ENCODE measurements at places on chromosomes 6 and 20. TPM values are rescaled to one million over a fixed set of nuclear protein-coding genes. Genes with fewer than 3 reads are reported as not detected.

DNA sequence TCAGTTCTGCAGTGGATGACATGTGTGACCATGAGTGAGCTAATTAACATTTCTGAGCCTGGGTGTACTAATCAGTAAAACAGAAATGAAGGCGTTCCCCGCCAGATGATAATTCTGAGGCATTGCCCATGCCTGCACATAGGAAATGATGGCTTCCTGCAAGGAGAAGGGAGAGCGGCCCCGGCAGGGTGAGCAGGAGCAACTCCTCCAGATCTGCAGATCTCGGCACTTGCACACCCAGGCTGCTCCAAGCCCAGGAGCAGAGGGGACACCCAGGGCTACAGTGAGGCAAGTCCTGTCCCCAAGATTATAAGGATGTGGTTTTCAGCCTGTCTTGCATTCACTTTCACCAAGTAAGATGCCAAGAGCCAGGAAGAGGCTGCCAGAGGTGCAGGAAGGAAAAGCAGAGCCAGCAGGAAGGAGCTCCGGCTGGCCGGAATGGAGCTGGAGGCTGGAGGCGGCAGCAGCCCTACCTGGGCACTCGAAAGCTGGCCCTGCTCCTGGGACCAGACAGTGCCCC is 177.5 kb upstream of the CST7 start:
- H3K27ac ChIP-seq: no peak overlapping the region
- no peak overlapping the region for H3K4me3 ChIP-seq
- DNase-seq: no peak

The CYP21A2 gene
- total RNA-seq: 0.17 TPM

The FOXF2 gene
- total RNA-seq: not detected

DNA sequence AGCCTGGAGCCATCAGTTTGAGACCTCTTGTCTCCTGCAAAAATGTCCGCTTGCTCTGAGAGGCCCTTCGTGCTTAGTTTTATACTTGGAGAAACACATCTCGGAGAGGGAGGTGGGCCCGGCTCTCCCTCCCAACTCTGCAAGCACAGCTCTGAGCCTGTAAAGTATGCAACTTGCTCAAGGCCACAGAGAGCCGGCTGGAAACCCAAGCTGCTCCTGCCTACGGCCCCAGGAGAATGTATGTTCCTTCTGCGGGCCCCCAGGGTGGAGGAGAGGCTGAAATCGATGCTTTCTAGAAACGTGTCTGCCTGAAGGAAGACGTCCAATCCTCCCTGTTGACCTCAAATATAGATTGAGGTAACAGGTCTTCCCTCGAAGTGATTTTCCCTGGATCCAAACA is 205.4 kb downstream of the PREX1 start:
- H3K27ac ChIP-seq: no peak overlapping the region
- no peak overlapping the region for H3K4me3 ChIP-seq
- no peaks in the 10 kb centered on the region for H3K36me3 ChIP-seq
- no peaks in the 10 kb centered on the region for H3K4me1 ChIP-seq
- no peak for DNase-seq

- H3K4me1 ChIP-seq: peaks cover 8% of the 10 kb centered on the region
- no peak overlapping the region for H3K27ac ChIP-seq
- DNase-seq: no peak
- H3K27me3 ChIP-seq: no peaks in the 10 kb centered on the region
- no peak overlapping the region for H3K4me3 ChIP-seq
- no peaks in the 10 kb centered on the region for H3K36me3 ChIP-seq
Measured at GRCh38 chr6:134378426-134378825, 60.5 kb upstream of the SGK1 start.

DNA sequence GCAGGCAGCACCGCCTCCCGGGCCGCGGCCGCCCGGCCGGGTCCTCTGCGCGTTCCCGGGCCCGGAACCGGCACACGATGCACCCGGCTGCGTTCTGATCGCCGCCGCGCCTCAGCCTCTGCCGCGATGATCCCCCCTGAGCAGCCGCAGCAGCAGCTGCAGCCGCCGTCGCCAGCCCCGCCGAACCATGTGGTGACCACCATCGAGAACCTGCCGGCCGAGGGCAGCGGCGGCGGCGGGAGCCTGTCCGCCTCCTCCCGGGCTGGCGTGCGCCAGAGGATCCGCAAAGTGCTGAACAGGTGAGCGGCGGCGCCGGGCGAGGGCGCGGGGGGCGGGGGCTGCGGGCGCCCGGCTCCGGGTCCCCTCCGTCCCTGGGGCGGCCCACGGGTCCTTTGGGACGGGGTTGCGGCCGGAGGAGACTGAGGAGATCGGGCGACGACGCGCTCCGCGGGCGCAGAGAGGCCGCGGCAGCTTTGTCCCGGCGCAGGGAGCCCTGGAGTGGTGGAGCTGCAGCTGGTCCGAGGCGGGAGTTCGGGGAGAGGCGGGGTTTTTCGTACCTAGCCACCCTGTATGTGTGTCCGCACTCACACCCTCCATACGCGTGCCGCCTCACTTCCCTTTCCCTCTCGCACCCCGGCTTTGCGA is 659 bp downstream of the SLC35F1 start:
- peaks cover 60% of the 10 kb centered on the region for H3K27me3 ChIP-seq
- H3K27ac ChIP-seq: no peak overlapping the region
- peak overlapping the region; percentile 49 for H3K4me3 ChIP-seq
- H3K4me1 ChIP-seq: peaks cover 12% of the 10 kb centered on the region

DNA sequence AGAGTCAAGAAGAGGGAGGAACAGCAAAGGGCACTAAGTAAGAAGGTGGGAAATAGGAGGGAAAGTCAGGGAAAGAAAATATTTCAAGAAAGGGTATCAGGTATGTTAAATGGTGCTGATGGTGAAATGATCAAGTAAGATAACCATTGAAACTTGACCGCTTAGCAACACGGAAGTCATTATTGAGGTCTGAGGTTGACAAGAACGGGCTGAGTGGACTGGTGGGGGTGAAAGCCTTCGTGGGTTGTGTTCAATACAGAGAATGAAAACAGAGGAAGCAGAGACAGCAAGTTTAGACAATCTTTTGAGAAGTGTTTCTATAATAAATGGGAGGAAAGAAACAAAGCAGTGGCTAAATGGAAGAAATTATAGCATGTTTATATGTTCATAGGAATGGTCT is 72.0 kb downstream of the LIN28B start:
- no peaks in the 10 kb centered on the region for H3K36me3 ChIP-seq
- H3K27ac ChIP-seq: no peak overlapping the region
- no peaks in the 10 kb centered on the region for H3K4me1 ChIP-seq
- no peak overlapping the region for H3K4me3 ChIP-seq
- no peaks in the 10 kb centered on the region for H3K27me3 ChIP-seq
- no peak for DNase-seq

DNA sequence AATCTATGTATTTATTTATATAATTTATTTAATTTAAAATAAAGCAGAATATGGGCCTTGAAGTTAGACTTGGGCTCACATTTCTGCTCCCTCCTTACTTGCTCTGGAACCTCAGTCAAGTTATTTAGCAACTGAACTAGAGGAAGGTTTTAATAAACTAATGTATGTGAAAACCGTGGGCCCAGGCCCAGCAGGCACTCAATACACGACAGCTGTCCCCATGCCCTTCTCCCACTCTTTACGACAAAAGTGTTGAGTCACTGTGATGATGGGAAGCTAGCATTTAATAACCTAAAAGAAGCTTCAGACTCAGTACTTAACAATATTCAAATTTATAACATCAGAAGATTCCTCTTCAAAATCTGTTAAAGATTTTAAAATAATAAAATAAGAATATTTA is 46.7 kb downstream of the SERAC1 start:
- H3K27me3 ChIP-seq: no peaks in the 10 kb centered on the region
- H3K4me3 ChIP-seq: no peak overlapping the region
- H3K4me1 ChIP-seq: no peaks in the 10 kb centered on the region
- no peak for DNase-seq
- H3K27ac ChIP-seq: no peak overlapping the region

The HLA-DPA1 gene
- total RNA-seq: 74.8 TPM

The OR2H1 gene
- not detected for total RNA-seq

The GSTA5 gene
- not detected for total RNA-seq

DNA sequence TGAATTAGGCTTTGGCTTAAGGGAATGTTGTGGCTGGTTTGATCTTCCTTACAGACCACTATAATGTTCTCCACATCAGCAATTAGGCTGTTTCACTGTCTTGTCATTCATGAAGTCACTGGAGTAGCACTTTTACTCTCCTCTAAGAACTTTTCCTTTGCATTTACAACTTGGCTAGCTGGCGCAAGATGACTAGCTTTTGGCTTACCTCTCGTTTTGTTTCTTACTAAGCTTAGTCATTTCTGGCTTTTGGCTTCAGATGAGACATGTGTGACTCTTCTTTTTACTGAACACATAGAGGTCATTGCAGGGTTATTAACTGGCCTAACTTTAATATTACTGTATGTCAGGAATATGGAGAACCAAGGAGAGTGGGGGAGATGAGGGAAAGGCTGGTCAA is 143.2 kb downstream of the PTCHD4 start:
- no peaks in the 10 kb centered on the region for H3K4me1 ChIP-seq
- H3K4me3 ChIP-seq: no peak overlapping the region
- H3K36me3 ChIP-seq: no peaks in the 10 kb centered on the region
- DNase-seq: no peak
- no peaks in the 10 kb centered on the region for H3K27me3 ChIP-seq
- H3K27ac ChIP-seq: no peak overlapping the region

The CAGE1 gene
- total RNA-seq: not detected

DNA sequence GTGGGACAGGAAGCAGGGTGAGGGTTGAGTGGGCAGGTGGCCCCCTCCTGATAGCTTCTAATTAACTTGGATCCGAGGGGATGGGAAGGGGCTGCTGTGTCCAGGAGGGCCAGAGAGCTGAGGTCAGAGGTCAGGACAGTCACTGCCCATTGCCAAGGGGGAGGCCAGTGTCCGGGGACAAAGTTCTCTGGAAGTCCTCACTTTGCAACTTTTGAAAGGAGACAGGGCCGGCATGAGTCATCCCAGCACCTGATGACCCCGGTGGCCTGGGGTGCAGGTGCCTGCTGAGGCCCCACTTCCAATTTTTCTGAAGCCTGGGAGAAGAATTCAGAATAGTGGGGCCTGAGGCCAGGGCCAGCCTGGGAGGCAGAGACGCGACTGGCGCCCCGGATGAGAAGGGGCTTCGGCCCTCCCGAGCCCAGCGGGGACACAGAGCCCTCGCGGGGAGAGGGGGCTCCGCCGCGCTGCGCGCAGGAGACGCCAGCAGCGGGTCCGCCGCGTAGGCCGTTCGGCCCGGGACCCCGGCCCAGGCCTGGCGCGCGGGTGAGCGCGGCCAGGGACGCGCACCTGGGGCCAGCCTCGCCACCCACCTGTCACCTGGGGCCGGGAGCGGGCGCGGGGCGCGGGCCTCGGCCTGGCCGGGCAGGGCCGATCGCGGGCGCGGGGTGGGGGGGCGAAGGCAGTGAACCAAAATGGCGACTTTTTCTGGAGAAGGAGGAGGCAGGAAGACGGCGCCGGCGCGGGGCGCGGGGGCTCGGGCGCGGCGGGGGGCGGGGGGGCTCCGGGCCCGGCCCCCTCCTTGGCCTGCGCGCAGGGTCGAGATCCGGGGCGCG is 586 bp downstream of the ZNF512B start:
- H3K36me3 ChIP-seq: no peaks in the 10 kb centered on the region
- H3K27me3 ChIP-seq: no peaks in the 10 kb centered on the region
- peaks cover 29% of the 10 kb centered on the region for H3K4me1 ChIP-seq
- DNase-seq: peak; percentile 41
- H3K4me3 ChIP-seq: peak overlapping the region; percentile 79

GRCh38 chr6:56551409-56552120 is 91.1 kb downstream of the DST start:
- H3K27ac ChIP-seq: peak overlapping the region; percentile 32
- no peak overlapping the region for H3K4me3 ChIP-seq
- DNase-seq: no peak
- peaks cover 39% of the 10 kb centered on the region for H3K36me3 ChIP-seq
- peaks cover 6% of the 10 kb centered on the region for H3K4me1 ChIP-seq

DNA sequence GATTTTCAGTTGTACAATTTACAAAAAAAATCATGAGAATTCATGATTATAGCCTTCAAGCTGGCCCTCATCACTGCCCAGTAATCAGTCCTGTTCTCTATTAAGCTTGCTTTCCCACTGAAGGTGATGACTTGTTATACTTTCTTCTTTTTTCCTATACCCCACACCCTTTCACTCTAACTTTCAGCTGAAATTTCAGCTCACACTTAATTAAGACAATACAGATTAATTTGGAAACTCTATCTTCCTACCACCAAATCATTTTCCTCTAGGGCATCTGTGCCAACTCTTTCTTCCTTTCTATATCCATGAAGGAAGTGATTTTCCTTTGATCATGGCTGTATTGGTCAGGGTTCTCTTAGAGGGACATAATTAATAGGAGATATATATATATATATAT is 449.9 kb downstream of the CD109 start:
- no peak overlapping the region for H3K4me3 ChIP-seq
- H3K27me3 ChIP-seq: no peaks in the 10 kb centered on the region
- H3K27ac ChIP-seq: no peak overlapping the region
- no peaks in the 10 kb centered on the region for H3K4me1 ChIP-seq
- H3K36me3 ChIP-seq: no peaks in the 10 kb centered on the region
- no peak for DNase-seq

The GNMT gene
- total RNA-seq: 1.1 TPM

- H3K4me1 ChIP-seq: no peaks in the 10 kb centered on the region
- no peaks in the 10 kb centered on the region for H3K36me3 ChIP-seq
- H3K27me3 ChIP-seq: peaks cover 81% of the 10 kb centered on the region
- DNase-seq: no peak
- no peak overlapping the region for H3K4me3 ChIP-seq
Measured at GRCh38 chr6:50720623-50721022, 7.3 kb downstream of the TFAP2D start.

GRCh38 chr6:35737413-35738211 is 780 bp downstream of the ARMC12 start:
- no peak overlapping the region for H3K27ac ChIP-seq
- H3K27me3 ChIP-seq: no peaks in the 10 kb centered on the region
- no peak for DNase-seq
- H3K36me3 ChIP-seq: no peaks in the 10 kb centered on the region
- peaks cover 10% of the 10 kb centered on the region for H3K4me1 ChIP-seq

Data from heart left ventricle (tissue), 16 donors.